ENCODE measurements at places on chromosomes 16 and 17. TPM values are rescaled to one million over a fixed set of nuclear protein-coding genes. Genes with fewer than 3 reads are reported as not detected.

The PSME3IP1 gene
- 106 TPM for total RNA-seq

The PYY gene
- total RNA-seq: not detected

DNA sequence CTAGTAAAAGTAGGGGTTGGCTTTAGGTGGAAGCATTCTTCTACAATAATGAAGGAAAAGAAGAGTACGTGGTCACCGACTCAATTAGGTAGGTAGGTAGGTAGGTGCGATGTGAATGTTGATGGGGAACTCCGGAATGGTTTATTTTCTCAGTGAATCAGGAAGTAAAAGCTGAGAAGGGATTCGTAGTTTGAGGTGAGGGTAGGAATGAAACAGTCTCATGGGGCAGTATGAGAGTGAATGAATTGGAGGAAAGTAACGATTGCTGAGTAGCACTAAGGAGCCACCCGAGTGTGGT, 13.9 kb downstream of the PER1 start:
- no peaks in the 10 kb centered on the region for H3K36me3 ChIP-seq
- peak overlapping the region; percentile 79 for H3K4me3 ChIP-seq
- peaks cover 10% of the 10 kb centered on the region for H3K4me1 ChIP-seq
- no peak for DNase-seq
- peaks cover 16% of the 10 kb centered on the region for H3K27me3 ChIP-seq

GRCh38 chr16:10896723-10897122, 19.7 kb downstream of the CIITA start:
- no peak overlapping the region for H3K4me3 ChIP-seq
- no peaks in the 10 kb centered on the region for H3K4me1 ChIP-seq
- no peak for DNase-seq

GRCh38 chr16:75943705-75944514, 217.6 kb upstream of the CPHXL start:
- no peaks in the 10 kb centered on the region for H3K4me1 ChIP-seq
- no peak for DNase-seq
- H3K27ac ChIP-seq: no peak overlapping the region
- no peak overlapping the region for H3K4me3 ChIP-seq
- H3K27me3 ChIP-seq: peaks cover 73% of the 10 kb centered on the region

DNA sequence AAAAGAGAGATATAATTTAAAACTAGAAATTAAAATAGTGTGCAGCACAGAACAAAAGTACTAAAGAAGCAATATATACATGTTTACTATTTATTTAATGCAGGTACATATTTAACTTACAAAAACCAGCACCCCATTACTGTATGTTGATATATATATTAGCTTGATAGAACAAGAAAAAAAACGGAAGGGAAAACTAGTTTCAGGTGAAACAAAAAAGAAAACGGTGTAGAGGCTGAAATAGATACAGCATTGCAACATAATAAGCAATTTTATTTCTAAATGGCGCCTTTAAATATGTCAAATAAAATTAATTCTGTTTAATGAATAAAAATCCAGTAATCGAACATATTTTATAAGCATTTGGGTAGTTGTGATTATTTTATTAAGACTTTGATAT, 3.9 kb downstream of the HNF1B start:
- peaks cover 27% of the 10 kb centered on the region for H3K4me1 ChIP-seq
- no peak for DNase-seq
- peaks cover 100% of the 10 kb centered on the region for H3K27me3 ChIP-seq
- no peaks in the 10 kb centered on the region for H3K36me3 ChIP-seq
- H3K27ac ChIP-seq: no peak overlapping the region
- H3K4me3 ChIP-seq: no peak overlapping the region

GRCh38 chr16:12330946-12331345, 354.4 kb downstream of the SNX29 start:
- H3K36me3 ChIP-seq: no peaks in the 10 kb centered on the region
- no peaks in the 10 kb centered on the region for H3K4me1 ChIP-seq
- no peak overlapping the region for H3K27ac ChIP-seq
- H3K27me3 ChIP-seq: no peaks in the 10 kb centered on the region

- no peaks in the 10 kb centered on the region for H3K36me3 ChIP-seq
- no peak overlapping the region for H3K27ac ChIP-seq
- H3K4me3 ChIP-seq: no peak overlapping the region
- H3K27me3 ChIP-seq: no peaks in the 10 kb centered on the region
- DNase-seq: no peak
Measured at GRCh38 chr16:21260870-21261791, 17.0 kb downstream of the CRYM start.

DNA sequence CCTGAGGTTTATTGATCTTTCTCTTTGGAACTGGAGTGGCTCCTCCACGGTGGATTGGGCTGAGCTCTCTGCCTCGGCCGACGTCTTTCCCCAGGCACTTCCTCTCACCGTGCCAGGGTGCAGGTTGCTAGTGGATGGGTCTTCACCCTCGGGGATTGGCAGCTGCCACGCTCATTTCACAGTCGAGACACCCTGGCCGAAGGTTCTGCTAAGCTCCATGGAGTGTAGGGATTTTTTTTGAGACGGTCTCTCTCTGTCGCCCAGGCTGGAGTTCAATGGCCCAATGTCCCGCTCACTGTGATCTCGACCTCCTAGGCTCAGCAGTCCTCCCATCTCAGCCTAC, 280.8 kb downstream of the SEC14L1 start:
- H3K4me1 ChIP-seq: peaks cover 65% of the 10 kb centered on the region
- H3K27ac ChIP-seq: no peak overlapping the region
- H3K36me3 ChIP-seq: no peaks in the 10 kb centered on the region
- no peak overlapping the region for H3K4me3 ChIP-seq
- no peak for DNase-seq

DNA sequence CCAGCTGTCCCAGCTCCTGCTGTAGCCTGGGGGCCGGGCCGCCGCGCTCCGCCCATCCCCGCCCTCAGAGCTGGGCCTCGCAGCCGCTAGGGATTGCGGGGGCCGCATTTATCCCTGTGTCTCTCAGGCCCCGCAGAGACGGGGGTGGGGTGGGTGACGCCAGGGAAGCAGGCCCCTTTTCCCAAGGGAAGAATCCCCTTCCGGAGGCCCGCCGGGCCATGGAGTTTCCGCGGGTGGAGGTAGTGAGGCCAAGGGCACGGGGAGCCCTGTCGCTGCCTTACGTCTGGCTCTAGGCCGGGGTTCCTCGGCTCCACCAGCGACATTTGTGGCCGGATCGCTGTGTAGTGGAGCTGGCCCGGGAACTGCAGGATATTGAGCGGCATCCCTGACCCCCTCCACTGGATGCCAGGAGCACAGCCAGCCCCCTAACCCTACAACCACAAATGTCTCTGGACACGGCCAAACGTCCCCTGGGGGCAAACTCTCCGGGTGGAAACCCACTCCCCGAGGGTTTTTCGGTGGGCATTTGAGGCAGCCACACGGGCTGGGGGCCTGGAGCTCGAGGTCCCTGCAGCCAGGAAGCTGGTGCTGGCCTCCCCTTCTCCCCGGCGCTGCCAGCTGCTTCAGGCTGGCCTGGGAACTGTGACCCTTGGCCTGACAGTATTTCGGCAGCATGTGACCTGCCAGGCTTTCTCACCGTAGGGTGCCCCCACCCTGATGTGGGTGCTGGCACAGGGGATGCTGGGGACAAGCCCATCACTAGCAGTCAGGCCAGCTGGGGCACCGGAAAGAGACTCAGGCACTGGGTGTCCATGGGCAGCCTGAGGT, 12.0 kb upstream of the CD300A start:
- peak overlapping the region; percentile 52 for H3K4me3 ChIP-seq
- H3K27ac ChIP-seq: peak overlapping the region; percentile 9
- no peaks in the 10 kb centered on the region for H3K36me3 ChIP-seq
- peaks cover 30% of the 10 kb centered on the region for H3K4me1 ChIP-seq
- DNase-seq: peak; percentile 38
- H3K27me3 ChIP-seq: peaks cover 38% of the 10 kb centered on the region

DNA sequence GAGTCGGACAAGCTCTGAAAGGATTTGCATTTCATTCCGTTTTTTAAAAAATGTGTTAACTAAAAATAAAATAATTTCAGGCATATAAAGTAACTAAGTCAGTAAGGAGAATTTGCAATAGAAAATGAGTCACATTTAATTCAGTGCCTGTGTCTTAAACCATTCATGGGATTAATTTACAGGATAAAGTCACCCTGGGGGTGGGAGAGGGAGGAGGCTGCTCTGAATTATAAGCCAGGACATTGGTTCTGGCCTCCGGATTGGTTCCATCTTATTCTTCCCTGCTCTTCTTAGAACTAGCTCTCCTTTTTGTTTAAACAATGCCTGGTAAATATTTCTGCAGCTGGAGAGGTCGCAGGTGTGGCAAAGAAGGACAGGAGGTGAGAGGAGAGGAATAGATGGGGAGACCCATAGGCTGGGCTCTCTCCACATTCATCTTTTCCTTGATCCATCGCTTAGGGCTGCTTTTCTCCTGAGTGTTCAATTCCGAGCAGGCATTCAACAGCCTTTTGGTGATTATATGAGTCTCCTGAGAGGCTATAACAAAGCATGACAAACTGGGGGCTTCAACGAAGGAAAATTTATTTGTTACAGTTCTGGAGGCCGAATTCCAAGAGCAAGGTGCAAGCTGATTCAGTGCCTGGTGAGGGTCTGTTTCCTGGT, 319.2 kb downstream of the PHKB start:
- H3K27ac ChIP-seq: no peak overlapping the region
- H3K27me3 ChIP-seq: no peaks in the 10 kb centered on the region
- H3K4me1 ChIP-seq: no peaks in the 10 kb centered on the region
- no peak for DNase-seq
- no peak overlapping the region for H3K4me3 ChIP-seq

DNA sequence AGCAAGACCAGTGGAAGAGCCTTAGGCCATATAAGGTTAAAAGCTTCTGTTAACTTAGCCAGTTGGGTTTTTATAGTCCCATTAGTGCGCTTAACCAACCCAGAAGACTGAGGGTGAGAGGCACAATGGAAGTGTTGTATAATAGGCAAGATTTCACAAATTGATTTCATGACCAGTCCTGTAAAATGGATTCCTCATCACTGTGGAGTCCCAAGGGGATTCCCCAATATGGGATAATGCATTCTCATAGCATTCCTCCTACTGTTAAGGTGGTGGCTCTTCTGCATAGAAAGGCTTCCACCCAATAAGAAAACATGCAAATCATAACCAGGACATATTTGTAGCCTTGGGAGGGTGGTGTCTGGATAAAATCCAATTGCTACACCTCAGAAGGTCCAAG, 22.1 kb upstream of the B4GALNT2 start:
- H3K27ac ChIP-seq: no peak overlapping the region
- H3K4me3 ChIP-seq: no peak overlapping the region

DNA sequence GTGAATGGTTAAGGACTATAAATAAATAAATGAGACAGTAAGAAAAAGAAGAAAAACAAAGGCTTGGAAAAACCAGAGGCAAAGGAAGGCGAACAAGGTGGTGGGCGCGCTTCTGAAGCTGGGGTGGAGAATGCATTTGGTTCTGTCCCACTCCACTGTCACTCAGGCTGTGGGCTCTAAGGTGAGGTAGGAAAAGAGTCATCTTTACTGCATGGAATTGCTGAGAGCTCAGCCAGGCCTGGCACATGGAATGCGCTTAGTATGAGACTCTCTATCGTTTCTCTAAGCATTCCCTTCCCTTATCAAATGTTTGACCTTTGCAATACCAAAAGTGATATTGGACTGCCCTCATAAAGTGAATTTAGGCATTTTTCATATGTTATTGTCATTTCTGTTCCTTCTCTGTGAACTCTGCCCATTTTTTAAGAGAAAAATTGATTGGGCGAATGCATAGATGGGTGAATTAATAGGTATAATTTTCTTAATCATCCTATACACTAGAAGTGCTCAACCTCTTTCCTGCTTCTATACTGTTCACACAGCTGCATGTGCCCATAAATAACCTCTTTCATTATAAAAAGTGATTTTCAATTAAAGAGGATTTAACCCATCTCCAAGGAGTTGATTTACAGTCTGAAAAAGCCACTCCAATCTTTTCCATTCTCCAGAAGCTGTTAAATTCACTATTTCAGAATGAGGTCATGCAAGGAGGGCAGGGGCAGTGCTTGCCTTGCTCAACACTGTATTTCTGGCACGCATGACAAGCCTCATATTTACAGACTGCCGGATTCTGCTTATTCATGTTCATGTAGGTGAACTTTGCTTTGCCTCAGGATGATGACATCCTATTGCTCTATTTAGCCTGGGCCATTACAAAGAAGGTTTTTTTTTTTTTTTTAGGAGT, 87.7 kb downstream of the MYH10 start:
- H3K4me1 ChIP-seq: no peaks in the 10 kb centered on the region
- no peak for DNase-seq
- H3K4me3 ChIP-seq: no peak overlapping the region
- peaks cover 29% of the 10 kb centered on the region for H3K36me3 ChIP-seq
- H3K27me3 ChIP-seq: no peaks in the 10 kb centered on the region

DNA sequence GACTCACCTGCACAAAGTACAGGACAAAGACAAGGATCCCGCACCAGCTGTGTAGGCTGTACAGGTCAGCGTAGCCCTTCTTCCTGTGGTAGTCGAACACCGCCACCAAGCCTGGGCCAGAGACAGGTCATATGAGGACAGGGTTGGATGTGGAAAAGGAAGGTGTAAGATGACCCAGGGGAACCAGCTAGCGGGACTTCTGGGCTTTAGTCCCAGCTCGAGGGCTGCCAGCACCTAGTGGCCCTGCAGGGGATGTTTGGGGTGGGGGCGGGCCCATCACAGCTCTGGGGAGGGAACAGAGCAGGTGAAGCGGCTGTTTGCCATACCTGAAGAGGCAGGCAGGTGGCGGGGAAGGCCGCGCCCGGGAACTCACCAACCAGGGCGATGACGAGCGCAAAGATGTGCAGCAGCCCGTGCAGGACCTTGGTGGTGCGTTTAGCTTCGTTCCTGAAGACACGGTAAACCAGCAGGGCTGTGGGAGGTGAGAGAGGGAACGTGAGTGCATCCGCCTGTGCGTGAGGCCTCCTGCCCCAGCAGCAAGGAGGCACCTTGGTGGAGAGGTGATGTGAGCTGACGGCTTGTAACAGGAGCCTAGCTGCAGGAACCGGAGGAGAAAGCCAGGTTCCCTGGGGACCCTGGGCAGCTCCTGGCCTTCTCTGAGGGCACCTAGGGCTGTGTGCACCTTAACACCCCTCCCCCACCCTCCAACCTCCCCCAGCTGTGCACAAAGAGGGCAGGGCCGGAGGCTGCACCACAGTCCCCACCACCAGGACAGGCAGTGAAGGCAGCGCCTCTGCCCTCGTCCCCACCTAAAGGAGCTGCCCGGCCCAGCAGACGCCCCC, 10.2 kb downstream of the CYB561 start:
- no peak overlapping the region for H3K4me3 ChIP-seq
- no peak overlapping the region for H3K27ac ChIP-seq
- no peak for DNase-seq
- no peaks in the 10 kb centered on the region for H3K27me3 ChIP-seq
- no peaks in the 10 kb centered on the region for H3K36me3 ChIP-seq

GRCh38 chr16:12538667-12539091, 265.0 kb downstream of the CPPED1 start:
- H3K27me3 ChIP-seq: no peaks in the 10 kb centered on the region
- no peak overlapping the region for H3K27ac ChIP-seq
- no peak overlapping the region for H3K4me3 ChIP-seq
- no peak for DNase-seq

DNA sequence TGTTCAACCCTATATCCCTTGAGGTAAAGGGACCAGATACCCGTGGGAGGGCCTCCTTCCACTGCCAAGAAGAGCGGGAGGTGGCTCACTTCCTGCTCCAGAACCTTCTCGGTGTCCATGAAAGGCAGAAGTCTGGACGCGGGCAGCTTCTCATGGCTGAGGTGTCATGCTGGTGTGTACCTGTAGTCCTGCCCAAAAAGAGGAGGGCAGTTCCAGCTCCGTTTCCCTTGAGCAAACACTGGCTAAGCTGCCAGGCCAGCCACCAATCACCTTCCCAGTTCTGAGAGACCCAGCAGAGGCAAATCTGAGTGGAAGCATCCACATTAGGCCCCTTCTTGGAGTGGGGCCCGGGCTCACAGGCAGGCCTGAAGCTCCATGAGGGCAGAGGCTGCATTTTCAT, 5.6 kb downstream of the TMEM11 start:
- H3K4me3 ChIP-seq: no peak overlapping the region
- no peaks in the 10 kb centered on the region for H3K36me3 ChIP-seq
- DNase-seq: no peak
